ENCODE measurements at places on chromosomes 1 and 21.

DNA sequence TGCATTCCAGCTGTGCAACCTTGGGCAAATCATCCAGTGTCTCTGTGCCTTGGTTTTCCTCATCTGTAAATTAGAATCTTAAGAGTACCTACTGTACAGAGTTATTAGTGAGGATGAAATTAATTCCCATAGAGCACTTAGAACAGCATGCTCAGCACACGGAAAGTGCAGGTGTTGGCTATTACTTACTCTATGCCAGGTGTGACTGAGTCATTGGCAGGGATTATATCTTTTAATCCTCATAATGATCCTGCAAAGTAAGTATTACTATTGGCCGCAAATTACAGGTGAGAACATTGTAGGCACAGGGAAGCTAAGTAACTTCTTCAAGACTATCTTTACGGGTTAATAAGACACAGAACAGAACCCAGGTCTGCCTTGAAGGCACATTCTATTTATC lies 6.3 kb upstream of the UBE2U start:
- no peak for DNase-seq

GRCh38 chr1:231918239-231919015 lies 291.8 kb downstream of the DISC1 start:
- DNase-seq: no peak

DNA sequence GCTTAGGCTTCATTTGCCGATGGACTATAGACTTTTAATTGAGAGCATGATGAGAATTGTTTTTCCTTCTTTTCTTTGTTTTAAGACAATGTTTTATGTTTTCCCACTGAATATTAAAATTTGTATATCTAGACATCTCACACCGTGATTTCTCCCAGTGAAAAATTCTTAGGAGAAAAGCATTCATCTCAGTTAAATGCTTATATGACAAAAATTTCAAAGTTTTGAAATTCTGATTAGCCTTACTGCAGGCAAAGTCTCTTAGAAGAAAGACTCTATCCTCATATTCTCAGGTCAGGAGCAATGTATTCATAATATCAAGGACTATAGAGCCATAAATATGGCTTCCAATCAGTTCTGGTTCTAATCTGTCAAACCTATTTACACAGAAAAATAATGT lies 2085.0 kb downstream of the NCAM2 start:
- DNase-seq: no peak

DNA sequence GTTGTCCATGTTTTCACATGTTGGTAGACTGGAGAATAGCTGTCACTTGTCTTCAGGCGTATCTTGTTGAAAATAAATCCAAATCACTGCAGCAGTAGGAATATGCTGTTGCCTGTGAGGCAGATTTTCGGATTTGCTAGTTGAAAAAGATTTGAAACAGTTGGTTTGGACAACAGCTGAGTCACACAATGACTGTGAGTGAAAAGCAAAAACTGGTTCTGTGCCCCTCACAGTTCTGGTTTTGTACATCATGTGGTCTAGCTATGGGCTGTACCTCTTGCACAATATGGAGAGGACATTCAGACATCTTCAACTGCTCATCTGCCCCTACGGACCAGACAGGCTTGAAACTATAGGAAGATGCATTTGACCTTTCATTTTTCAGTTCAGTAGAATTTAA lies 1.8 kb downstream of the ARF1 start:
- DNase-seq: no peak

GRCh38 chr1:28580722-28581530 lies 11.1 kb upstream of the RAB42 start:
- DNase-seq: peak; percentile 33

GRCh38 chr21:28550057-28550825 lies 442.4 kb downstream of the LTN1 start:
- DNase-seq: no peak

DNA sequence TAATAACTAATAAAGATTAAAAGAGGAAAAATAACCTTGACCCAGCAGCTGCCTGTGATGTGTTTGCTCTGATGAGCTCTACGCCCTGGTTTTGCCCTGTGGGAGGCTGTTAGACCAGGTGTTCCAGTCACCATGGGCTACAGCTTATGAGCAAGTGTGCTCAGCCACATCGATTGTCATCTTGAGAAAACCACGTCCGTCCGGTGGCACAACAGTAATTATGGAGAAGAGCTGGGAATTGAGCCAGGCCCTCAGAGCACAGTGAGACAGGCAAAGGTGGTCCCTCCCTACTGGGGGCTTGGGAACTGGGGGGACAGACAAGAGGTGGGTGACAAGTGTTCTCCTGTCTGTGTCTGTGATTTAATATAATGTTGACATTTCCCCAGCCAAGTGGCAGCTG lies 420.5 kb downstream of the MATN1 start:
- no peak for DNase-seq

DNA sequence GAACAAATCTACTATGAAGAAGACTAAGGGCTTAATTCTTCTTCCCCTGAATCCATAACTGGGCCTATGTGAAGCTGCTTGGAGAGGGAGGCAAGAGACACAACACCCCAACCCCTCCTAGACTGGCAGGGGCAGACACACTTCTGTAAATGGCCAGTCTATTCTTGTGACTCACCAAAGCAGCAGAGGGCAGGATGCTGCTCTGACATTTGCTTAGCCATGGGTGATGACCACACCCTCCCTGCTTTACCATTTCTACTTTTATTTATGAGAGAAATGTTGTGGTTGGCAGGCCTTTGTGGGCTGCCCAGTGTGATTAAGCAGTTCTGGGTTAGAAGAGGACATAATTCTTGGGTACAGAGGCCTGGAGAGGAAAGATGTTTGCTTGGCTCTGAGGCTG lies 189.8 kb upstream of the DPYD start:
- DNase-seq: no peak

DNA sequence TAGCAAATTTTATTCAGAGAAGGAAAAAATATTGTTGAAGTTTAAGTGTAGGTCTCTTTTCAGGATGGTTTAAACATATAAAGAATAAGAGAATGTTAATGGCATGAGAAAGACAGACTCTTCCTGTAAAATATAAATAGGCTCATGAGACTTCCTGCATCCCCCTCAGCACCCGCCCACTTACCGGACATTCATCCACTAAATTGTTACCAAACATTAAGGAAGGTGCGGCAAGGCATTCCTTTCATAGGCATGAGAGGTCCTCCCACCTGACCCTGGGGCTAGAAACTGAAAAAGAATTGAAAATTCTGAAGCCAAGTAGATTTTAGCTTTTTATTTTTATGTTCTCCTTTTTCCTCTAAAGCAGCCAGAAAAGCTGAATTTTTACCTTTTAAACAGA lies 10.6 kb upstream of the USP1 start:
- no peak for DNase-seq

GRCh38 chr1:201539561-201540431 lies 869 bp downstream of the NAV1 start:
- DNase-seq: peak; percentile 81

DNA sequence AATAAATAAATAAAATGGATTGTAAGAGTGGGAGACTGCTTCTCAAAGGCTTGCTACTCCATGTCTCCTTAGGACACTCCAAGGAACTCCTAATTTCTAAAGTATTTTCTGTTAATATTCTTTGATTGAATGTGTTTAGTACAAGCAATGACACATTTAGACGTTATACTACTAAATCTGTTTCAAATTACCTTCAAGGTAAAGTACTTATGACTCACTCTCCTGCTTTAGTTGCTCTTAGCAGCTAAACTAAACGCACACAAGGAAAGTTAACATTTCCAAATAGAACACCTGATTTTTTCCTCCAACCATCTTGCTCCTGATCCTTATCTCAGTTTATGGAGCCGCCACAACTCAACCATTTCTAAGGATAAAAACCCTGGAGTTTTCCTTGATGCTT lies 969.8 kb upstream of the ADGRL4 start:
- DNase-seq: no peak

DNA sequence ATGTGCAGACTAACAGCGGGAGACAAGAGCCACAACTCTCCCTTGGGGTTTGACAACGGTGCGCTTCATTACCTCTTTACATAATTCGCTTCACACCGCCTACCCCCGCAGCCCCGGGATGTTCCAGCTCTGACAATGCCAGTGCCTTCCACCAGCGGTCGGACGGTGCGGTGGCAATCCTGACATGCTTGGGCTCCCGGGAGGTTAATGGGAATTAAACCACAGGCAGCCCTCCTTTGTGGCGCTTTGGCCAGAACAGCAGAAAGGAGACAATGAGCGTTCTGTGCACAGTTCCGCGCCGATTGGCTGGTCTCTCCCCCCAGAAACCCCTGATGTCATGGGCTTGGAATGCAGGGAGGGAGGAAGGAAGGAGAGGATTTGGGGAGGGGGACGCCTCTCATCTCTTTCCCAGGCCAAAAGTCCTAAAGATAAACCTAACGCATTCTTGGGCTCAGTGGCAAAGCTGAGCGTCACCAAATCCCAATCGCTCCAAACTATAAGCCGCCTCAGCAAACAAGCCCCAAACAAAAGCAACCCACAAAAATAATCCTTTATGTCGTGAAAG lies 1.3 kb downstream of the CNN3 start:
- DNase-seq: peak; percentile 81

DNA sequence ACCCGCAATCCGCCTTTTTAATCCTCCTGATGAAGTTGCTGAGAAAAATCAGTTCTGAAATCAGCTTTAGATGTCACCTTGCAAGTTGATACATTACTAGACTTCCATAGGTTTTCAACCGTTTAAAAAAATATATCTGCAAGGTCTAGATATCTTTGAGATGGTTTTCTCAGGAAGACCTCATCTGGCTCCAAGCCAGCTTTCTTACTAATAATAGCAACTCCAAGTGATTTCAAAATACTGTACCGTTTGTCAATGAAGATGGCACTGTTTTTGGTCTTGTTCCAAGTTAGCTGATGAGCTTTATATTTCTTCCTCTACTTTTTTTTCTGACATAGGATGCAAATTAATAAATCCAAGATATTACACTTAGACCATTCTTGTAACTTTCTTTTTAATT lies 40.3 kb downstream of the LRRC8C start:
- DNase-seq: no peak

DNA sequence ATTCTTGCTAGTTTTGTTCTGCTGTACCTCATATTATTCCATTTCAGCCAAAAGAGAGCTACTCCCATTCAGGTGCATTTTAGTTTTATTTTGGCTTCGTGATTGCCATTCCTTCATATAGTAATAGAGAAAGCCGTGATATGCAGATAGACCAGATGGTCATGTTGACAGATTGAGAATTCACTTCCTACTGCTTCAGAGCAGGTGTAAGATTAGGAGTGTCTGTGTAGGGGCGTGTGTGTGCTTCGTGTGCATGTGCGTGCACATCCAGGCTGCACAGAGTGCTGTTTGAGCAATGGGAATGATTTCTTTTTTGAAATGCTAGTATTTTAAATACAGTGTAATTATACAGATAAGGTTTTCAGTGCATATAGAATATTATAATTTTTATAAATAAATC lies 10.3 kb downstream of the NFIA start:
- peak; percentile 60 for DNase-seq

- no peak for DNase-seq
These were observed 9.6 kb downstream of the SMYD2 start for GRCh38 chr1:214290424-214291037.

DNA sequence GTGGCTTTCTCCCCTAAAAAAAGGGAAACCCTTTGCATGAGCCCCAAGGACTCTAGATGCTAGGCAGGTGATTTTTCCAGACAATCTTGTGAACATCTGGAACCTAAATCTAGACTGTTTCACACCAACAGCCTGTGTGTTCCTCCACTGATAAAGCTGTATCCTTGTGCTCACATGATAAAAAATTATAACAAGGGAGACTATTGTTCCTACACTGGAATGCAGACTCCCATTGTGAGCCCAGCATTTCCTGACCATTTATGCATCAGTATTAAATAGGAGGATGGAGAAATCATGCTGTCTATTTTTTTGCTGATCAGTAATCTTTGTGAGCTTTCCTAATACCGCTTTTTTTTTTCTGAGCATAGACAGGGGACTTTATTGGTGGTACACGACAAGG lies 52.5 kb downstream of the ZNF697 start:
- no peak for DNase-seq

All from spinal cord (tissue), 10 donors.